Hematopoietic multipotent progenitor cell (in vitro differentiated cells): ENCODE measurements at places on chromosomes 13 and 19. TPM values are rescaled to one million over a fixed set of nuclear protein-coding genes. Genes with fewer than 3 reads are reported as not detected.

- DNase-seq = peak; percentile 56
Observed at GRCh38 chr19:18519962-18520847, 1.7 kb downstream of the ELL start.

- no peak for DNase-seq
Observed at GRCh38 chr13:108249150-108249549, 20.4 kb upstream of the TNFSF13B start.

GRCh38 chr13:98486412-98486811, 90.5 kb downstream of the STK24 start:
- DNase-seq = no peak

GRCh38 chr13:40311356-40312101, 354.9 kb downstream of the FOXO1 start:
- DNase-seq = no peak

DNA sequence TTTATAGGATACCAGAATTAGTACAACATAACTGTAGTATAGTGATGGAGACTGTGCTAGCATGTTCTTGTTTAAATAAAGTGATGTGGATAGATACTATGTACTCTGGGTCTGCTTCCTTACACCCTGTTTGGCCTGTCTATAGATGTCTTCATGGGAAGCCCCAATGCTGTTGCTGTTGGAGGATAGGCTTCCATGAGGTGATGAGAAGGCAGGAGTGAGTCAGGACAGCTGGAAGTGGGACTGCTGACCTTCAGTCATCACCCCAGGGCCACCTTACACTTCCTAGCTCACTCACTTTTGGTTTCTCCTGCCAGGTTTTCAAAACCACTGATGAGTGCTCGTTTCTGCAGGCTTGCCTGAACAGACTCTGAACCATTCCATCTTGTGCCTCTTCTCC, 4.2 kb downstream of the KCTD4 start:
- no peak for DNase-seq

- no peak for DNase-seq
Observed at GRCh38 chr13:97328222-97328790, 105.7 kb upstream of the RAP2A start.

DNA sequence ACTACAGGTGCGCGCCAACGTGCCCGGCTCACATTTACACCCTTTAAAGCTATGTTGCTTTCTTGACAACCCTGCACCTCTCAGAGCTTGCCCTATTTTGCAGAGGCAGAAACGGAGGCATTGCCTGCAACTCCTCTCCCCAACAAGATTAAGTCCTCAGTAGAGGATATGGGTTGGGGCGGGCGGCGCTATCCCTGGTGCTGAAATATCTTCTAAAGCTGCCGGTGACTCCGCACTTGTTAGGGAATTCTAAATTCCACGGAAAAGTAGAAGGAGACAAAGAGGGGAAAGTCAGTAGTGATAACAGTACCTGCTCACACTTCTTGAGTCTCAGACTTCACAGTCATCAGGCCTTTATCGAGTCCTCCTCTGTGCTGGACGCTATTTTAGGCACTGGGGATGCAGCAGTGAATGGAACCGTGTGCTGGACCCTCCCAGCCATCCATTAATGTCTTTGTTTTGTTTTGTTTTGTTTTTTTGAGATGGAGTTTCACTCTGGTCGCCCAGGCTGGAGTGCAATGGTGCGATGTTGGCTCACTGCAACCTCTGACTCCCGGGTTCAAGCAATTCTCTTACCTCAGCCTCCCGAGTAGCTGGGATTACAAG, 18.0 kb downstream of the SLC5A5 start:
- peak; percentile 14 for DNase-seq

DNA sequence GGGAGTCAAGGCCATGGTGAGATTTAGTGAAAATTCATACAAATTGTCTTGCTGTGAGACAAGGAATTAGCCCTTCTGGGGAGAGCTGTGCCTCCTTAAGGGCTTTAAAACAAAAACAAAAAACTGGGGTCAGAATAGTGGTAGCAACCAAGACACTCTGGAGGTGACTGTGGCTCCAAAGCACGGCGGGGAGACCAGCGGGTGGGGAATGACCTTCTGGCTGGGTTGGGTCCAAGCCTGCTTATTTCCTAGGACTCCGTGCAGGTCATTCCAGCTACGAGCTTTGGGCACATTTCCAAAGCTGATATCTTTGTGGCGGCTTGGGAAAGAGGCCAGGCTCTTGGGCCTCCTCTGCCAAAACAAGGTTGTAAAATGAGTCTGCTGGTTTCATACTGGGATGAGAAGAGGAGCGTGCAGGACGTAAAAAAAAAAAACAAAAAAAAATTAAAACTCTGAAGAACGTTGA, 348.3 kb downstream of the UQCRFS1 start:
- no peak for DNase-seq

DNA sequence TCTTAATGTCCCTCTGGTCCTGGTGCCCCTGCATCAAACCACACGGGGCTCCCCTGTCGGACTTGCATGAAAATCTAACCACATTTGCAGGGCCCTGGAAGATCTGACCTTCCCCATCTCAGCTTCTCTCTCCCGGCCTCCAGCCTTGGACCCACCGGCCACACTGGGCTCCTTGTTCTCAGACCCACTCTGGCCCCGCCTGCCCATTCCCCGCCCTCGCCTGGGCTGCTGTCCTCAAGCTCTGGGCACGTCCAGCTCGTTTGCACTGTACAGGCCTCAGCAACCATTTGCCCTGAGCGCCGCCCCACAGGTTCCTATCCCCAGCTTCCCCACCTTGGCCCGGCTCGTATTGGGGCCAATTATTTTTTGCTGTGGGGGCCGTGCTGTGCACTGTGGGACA, 10.5 kb downstream of the MYO9B start:
- no peak for DNase-seq

DNA sequence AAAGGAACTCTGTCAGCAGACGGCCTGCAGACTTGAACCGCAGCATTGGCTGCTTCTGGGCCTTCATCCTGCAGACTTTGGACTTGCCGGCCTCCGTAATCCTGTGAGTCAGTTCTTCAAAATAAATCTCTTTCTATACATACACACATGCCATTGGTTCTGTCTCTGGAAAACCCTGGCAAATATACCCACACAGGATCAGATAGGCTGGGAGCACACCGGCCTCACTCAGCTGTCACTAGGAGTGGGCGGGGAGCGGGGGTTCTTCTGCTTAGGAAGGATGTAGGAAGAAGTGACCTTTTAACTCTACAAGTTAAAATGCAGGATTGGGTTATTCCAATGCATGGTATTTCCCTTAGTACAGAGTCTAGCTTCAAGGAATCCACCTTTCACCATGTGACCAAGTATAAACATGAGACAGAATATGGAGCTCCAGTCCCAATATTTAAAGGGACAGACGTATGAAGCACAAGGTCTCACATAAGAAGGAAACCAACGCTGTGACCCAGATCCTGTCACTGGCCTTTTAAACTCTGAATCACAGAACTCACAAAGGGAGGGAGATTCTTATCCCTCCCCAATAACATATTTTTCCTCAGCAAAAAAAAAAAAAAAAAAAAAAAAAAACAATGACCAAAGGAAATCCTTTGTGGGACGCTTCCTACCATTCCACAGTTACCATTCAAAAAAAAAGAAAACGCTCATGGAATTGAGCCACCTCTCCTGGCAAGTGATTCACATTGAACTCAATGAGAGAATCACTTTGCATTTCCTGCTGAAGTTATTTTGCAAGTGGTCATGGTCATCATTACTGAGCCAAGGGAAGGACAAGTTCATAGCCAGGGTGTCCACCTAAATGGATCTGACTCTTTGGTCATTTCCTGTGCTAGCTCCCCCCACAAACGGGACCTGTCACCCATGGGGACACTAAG, 352.9 kb downstream of the FOXO1 start:
- DNase-seq = no peak

DNA sequence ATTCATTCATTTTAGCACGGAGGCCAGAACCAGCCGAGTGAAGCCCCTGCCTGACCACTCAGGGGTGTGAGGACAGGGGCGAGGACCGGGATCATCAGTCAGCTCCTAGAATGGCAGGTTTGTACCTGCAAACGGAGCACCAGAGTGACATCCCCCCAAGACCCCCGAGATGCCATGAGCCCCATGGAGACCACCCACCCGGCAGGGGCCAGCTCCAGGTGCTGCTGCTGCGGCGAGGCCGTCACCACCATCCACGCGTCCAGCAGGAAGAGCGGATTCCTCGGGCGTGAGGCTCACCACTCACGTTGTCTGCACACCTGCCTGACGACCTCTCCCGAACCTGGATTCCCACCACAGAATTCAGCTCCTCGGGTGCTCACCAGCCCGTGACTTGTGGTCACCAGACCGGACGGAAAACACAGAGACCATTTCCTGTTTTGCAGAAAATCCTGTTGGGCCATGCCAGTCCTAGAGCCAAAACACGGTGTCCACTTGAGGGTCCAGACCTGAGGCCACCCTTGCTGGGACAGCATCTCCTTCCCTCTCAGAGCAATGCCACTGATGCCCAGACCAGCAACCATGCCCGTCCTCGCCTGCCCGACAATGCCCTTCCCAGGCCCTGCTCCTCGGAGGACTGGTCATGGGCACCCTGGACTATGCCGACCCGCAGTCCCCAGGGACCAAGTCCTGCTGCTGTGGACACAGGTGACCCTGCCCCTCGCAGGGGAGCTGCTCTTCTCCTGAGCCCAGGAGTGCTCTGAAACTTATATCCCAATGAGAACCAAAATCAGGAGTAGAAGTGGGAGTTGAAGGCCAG, 74.2 kb downstream of the RASA3 start:
- DNase-seq = no peak

DNA sequence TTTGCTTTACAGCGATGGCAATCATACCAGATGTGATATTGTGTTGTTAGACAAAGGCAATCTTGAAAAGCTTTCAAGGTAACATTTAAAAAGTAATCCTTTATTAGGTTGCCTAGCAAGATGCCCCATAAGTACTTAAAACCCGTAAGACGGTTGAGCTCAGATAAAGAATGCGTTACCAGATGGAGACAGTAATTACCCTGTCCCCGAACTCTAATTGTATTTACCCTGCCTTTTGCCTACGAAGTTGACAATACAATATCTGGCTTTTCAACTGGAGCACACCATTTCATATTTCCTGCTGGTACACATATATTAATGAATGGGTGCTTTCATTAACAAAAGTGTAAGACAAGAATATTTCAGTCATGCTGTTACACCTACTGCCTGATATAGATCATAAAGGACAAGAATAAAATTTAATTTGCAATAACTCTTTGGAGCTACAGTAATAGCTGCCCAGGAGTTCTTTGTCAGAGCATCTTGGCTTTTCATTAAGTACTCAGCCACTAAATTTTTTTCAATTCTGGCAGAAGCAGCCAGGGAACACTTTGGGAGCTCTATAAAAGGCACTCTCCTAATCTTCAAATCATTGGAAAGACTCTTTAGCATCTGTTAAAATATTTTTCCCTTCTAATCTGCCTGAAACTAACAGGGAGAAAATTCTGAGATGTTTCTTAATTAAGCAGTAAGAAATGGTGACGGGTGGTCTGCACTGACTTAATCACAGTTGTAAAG, 63.8 kb downstream of the DCT start:
- DNase-seq = no peak

- no peak for DNase-seq
Observed at GRCh38 chr13:33251131-33251661, 34.4 kb downstream of the STARD13 start.

DNA sequence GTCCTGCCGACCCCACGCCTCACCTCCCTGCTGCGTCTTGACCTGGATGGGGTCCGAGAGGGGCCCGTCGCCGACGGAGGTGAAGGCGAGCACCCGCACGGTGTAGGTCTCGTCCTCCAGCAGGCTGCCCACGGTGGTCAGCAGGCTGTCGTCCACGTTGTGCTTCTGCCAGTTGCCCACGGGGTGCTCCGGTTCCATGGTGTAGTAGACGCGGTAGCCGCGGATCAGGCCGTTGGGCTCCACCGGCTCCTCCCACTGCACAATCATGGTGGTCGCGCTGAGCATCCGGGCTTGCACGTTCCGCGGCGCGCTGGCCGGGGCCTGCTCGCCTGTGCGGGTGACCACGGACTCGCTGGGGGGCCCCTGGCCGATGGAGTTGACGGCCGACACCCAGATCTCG, 96.7 kb downstream of the PTPRS start:
- DNase-seq = no peak

DNA sequence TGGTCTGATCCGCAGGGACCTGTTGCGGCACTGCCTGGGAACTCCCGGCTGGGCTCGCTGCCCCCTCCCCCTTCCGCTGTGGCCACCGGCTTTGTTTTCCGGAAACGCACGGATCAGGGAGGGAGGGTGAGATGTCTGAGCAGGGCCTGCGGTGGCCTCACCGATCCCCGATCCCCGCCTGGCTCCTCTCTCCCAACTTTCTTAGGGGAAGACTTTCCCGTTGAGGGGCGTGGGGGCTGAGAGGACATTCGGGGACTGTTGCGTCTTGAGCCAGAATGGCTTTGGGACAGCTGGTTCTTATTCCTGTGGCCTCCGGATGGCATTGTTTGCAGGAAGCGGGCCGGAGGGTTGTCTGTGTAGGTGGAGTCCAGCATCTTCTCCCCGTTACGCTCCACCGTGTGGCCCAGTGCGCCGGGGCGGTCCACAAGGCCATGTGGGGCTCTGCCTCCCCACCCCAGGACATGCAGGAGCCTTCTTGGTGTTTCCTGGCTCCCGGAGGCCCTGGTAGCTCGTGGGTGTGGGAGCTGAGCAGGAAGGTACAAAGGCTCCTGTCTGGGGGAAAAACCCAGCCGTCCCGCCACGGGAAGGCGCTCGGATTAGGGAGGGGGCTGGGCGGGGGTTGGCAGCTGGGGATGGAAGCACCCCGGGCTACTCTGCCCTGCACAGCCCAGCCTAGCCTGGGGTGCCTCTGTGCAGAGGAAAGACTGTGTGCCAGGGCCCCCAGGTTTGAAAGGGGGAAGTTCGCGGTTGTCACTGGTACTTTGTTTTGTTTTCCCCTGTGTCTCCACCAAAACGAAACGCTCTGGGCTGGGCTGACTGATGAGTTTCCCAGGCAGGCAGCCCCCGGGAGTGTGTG, 1.3 kb downstream of the CSNK1G2 start:
- peak; percentile 79 for DNase-seq

The ZNF69 gene
- 14.5 TPM for total RNA-seq

The NKG7 gene
- total RNA-seq = 24.0 TPM

The ATP4A gene
- total RNA-seq = not detected

The NCR1 gene
- 11.3 TPM for total RNA-seq

The GDF15 gene
- 0.27 TPM for total RNA-seq

The ZNF99 gene
- total RNA-seq = 0.27 TPM

The INAFM1 gene
- total RNA-seq = 2.2 TPM
